ENCODE measurements at places on chromosomes 1 and 21.

DNA sequence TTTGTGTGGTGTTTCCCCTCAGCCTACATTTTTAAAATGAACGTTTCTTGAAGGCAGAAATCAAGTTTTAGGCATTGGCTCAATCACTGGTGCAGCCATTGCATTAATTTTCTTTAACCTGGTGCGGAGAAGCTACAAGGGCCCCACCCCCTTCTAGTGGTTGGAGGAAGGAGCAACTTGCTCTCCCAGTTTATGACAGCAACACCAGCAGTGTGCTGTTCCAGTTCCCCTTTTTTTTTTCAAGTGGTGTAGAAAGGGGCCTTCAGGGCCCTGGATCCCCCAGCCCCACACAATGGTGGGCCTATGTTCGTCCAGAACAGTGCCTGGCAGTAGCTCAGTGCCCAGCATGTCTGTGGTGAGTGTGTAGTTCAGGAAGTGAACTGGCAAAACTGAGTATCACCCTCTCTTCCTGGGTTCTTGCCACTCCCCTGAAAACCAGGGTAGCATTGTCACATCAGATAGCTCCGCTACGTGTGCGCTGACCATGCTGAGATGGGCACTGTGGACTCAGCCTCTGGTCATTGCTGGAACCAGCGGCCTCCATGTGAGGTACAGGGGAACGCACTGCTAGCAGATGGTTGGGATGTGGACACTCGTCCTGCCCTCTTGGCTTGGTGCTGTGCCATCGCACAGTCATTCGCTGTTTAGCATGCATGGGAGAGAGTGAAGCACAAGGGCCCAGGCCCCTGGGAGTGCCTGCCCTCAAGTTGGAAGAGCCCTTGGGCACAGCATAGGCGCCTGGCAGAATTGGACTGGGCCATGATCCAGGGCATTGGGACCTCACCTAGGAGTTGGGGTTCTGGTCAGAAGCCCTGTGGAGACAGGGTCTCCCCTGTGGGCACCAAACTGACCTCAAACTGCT lies 7.2 kb downstream of the ARF1 start:
- peak; percentile 36 for DNase-seq

GRCh38 chr1:30902593-30903290 lies 5.8 kb downstream of the SDC3 start:
- DNase-seq = no peak

DNA sequence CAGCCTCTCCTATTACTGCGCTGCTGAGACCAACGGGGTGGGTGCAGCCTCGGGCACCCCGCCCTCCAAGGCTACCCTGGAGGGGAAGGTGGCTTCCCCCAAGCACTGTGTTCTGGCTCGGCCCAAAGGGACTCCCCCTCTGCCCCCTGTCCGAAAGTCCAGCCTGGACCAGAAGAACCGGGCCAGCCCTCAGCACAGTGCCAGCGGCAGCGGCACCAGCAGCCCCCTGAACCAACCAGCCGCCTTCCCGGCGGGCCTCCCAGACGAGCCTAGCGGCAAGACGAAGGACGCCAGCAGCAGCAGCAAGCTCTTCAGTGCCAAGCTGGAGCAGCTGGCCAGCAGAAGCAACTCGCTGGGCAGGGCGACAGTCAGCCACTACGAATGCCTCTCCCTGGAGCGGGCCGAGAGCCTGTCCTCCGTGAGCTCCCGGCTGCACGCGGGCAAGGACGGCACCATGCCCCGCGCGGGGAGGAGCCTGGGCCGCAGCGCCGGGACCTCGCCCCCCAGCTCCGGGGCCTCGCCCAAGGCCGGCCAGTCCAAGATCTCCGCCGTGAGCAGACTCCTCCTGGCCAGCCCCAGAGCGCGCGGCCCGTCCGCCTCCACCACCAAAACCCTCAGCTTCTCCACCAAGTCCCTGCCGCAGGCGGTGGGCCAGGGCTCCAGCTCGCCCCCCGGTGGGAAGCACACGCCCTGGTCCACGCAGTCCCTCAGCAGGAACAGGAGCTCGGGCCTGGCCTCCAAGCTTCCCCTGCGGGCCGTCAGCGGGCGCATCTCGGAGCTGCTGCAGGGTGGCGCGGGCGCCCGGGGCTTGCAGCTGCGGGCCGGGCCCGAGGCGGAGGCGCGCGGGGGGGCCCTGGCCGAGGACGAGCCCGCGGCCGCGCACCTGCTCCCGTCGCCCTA lies 533.1 kb downstream of the KIF26B start:
- peak; percentile 58 for DNase-seq

DNA sequence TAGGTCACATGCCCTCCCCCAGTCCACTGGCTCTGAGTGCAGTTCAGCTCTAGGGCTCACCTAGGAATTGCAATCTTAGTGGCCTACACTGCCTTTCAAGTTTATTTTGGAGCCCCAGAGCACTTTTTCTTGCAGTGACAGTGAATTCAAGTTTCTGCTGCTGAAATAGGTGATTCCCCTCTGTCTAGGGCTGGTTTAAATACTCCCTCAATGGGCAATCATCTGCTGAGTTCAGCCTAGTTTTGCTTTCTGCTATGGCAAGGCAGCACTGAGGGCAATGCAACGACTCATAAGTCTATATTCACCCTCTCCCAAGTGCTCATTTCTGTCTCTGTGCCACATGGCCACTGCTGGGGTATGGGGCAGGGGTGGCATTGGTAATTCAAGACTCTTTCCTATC lies 472.6 kb upstream of the RGS18 start:
- DNase-seq = no peak

DNA sequence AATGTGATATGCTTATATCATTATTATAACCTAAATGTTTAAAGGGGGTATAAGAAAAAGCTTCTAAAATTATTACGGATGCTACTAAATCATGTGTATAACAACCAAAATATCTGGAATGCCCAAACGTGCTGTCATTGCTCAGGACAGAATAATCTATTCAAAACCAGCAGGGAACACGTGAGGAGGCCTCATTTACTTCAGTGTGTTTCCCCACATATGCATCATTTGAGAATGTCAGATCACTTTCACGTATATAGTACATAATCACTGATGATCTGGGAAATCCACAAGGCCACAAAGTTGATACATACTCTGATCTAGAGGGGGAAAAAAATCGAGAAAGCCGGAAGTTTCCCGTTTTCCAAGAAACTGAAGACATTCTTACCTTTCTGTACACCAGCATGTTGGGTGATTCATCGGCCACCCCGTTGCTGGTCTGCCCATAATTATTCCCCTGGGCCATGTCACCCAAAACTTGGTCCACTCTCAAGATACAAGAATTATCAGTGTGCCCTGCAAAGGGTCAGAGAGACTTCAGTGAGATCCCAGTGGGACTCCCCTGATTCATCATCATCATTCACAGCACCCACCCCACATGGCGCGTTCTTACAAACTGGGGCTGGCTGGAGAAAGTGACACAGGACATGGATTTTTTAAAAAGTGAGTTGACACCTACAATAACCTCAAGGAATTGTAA lies 1.5 kb downstream of the RGS7 start:
- DNase-seq = no peak

- DNase-seq = no peak
These were observed 3.0 kb upstream of the TMEM54 start for GRCh38 chr1:32903991-32904785.

- DNase-seq = no peak
These were observed 198.9 kb downstream of the TTLL7 start for GRCh38 chr1:83800066-83800465.

DNA sequence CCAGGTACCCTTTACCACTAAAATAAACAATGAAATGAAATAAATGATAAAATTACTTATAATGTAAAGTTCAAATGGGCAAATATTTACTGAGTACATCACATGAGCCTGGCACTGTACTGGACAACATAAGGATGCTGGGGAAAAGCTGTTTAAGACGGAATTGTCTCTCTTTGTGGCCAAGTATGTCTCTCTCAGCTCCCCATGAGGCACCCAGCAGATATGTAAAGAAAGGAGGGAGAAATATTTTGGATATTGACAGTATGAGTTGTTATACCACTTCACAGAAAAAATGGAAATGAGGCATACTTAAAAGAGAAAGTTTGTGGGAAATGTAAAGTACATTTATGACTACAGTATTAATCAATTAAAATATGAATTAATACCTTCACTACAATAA lies 1.0 kb upstream of the TNFSF4 start:
- peak; percentile 23 for DNase-seq

DNA sequence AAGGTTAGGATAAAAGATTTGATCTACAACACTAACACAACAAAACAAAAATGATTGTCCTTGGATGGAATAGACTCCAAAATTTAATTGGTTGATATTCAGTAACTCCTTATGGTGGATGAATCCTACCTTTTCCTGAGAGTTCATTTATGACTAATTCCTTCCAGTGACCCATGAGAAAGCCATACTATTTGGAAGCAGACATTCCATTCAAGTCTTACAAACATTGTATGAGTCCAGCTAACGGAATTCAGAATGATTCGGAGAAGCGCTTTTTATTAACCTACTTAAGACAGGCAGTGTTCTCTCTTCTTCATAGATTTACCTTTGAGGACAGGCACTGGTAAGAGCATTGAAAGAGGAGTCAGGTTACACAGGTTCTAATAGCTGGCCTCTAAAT lies 155.6 kb upstream of the ZNF648 start:
- DNase-seq = peak; percentile 88

DNA sequence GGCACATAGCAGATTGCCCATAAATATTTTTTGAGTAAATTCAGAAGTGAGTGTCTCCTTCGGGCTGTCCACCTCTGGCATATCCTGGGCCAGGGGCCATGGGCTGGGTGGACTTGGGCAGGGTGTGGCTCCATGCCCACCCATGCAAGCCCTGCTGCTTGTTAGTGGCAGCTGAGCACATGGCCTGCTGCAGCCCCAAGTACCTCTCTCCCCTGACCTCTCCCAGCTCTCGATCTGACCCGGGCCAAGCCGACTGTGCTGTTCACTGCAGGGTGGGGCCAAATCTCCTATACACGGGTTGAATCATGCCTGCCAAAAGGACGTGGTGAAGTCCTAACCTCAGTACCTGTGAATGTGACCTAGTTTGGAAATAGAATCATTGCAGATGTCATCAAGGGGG lies 132.5 kb upstream of the C1orf174 start:
- DNase-seq = no peak

- DNase-seq = no peak
These were observed 61.1 kb downstream of the SDC3 start for GRCh38 chr1:30847358-30847972.

GRCh38 chr1:211145944-211146343 lies 12.0 kb upstream of the KCNH1 start:
- DNase-seq = no peak

DNA sequence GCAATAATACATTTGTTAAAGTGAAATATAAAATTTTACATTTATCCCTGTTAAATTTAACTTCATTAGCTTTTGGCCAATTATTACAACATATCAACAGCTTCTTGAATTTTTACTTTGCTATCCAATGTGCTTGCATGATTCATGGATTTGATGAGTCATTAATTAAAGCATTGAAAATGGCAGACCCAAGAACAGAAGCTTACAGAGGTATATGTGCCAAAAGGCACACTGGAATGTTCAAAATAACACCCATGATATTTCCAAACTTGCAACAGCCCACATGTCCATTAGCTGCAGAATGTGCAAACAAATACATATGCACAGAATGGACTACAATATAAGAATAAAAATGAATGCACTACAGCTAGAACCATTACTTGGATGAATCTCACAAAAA lies 76.4 kb upstream of the MAN1A2 start:
- peak; percentile 49 for DNase-seq

- DNase-seq = peak; percentile 45
These were observed 48.6 kb upstream of the LMO4 start for GRCh38 chr1:87279966-87280535.

GRCh38 chr1:25519624-25520023 lies 23.8 kb upstream of the LDLRAP1 start:
- DNase-seq = peak; percentile 95

DNA sequence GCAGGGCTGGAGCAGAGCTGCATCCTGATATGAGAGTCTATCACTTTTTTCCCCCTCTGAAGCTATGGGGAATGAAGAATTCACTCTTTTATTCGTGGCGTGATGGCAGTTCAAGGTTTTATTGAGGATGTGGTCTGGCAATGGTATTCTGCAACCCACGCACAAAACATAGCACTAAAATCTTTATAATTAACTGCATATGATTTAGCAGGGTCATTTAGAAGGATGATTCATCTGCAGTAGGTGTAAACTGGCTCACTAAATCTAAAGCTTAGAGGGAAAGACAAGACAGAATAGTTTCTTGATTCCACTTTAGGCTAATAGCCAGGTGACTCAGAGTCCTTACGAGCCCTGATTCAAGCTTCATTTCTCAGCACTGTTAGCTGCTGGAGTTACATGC lies 25.0 kb upstream of the CHRM3 start:
- DNase-seq = peak; percentile 79

- DNase-seq = no peak
These were observed 105.7 kb upstream of the CASZ1 start for GRCh38 chr1:10901891-10902805.

- peak; percentile 73 for DNase-seq
These were observed 9.9 kb upstream of the CDCA8 start for GRCh38 chr1:37682334-37682987.

GRCh38 chr1:237553078-237553477 lies 337.6 kb downstream of the ZP4 start:
- DNase-seq = no peak

GRCh38 chr1:175118375-175119367 lies 51.0 kb downstream of the TNN start:
- no peak for DNase-seq

- DNase-seq = no peak
These were observed 36.9 kb upstream of the BACH1 start for GRCh38 chr21:29261555-29262540.

DNA sequence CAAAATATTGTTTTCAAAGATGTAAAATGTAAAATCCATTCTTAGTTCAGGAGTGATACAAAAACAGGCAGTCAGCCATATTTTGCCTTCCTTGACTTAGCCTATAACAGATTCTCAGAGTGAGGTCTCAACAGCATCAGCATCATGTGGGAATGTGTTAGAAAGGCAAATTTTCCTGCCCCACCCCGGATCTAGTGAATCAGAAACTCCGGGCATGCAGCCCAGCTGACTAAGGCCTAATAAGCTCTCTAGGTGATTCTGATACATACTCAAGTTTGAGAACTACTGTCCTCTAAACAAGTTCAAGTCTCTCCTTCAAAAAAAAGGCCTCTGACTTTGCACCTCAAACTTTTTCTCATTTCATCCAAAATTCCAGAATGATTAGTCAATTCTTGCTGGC lies 46.9 kb upstream of the PRRC2C start:
- DNase-seq = peak; percentile 99

DNA sequence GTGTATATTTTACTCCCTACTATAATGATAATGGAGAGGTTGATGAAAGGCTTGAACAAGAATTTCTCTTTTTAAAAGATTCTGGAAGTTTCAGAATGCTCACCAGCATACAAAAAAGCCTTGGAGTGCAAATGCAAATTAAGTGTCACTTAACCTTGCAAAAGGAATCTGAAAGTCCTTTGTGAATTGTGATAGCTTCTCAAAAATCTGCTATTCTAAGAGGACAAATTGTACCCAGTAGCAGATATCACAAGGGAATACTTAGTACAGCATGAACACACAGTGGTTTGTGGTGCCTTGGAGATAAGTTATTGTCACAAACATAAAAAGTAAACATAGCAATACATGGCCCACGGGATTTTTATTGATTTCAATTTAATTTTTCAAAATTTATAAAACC lies 1208.3 kb upstream of the B3GALT2 start:
- no peak for DNase-seq

GRCh38 chr1:119946724-119947123 lies 50.4 kb upstream of the ADAM30 start:
- peak; percentile 23 for DNase-seq

GRCh38 chr1:40095806-40096205 lies 1.2 kb downstream of the PPT1 start:
- no peak for DNase-seq

GRCh38 chr21:37509802-37510393 lies 143.3 kb downstream of the DYRK1A start:
- DNase-seq = peak; percentile 72

GRCh38 chr1:203517426-203518110 lies 23.6 kb downstream of the OPTC start:
- no peak for DNase-seq
